Activated T-helper 2 cell treated with anti-CD3 and anti-CD28 coated beads, Interferon-gamma antibody, Interleukin-2, Interleukin-4, amounts not matched to agents 10 μg/mL and 5 μg/mL and 100 μg/mL, durations not matched to agents 14 hours and 24 hours and 36 hours (primary cell): ENCODE measurements at places on chromosomes 12 and 14. TPM values are rescaled to one million over a fixed set of nuclear protein-coding genes. Genes with fewer than 3 reads are reported as not detected.

DNA sequence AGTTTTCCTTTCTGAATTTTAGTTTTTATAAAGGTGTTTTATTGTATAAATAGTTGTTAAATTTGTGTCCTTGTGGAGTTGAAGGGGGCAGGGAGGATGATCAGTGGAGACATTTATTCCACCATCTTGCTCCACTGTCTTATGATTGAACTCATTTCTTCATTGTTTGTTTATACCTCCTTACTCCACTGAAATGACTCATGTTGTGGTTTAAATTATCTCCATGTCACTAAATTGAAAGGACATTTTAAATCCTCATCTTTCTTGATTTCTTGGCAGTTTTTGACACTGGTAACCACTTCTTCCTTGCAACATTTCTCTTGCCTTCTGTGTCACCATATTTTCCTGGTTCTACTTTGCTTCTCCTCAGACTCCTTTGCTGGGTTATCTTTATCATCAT lies 23.6 kb upstream of the FERMT2 start:
- peaks cover 15% of the 10 kb centered on the region for H3K27me3 ChIP-seq
- no peak overlapping the region for H3K27ac ChIP-seq
- H3K4me1 ChIP-seq = no peaks in the 10 kb centered on the region
- no peak overlapping the region for H3K4me3 ChIP-seq
- no peaks in the 10 kb centered on the region for H3K36me3 ChIP-seq

DNA sequence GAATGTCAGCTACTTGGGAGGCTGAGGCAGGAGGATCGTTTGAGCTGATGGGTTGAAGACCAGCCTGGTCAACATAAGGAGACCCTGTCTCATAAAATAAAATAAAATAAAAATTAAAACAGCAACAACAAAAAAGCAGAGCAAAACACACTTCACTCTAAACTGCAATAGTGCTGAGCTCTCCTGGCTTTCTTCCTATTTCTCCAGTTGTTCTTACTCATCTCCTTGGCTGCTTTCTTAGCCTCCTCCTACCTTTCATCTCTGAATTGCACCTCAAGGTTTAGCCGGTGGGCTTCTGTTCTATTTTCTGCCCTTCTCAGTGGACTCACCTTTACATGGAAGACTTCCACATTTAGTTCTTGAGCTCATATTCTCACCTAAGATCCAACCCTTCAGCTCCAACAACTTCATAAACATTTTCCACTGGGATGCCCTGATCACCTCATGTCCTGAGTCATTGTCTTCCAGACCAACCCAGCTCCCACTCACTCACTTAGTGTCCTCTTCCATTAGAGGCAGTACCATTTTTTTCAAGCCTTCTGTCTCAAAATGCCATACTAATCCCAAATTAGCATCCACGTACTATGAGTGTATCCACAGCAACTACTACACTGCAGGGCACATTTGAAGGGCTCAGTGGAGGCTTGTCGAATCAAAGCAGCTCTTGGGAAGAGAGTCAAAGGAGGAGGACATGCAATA lies 41.2 kb upstream of the TMED10 start:
- H3K27ac ChIP-seq = no peak overlapping the region
- peaks cover 24% of the 10 kb centered on the region for H3K27me3 ChIP-seq
- no peaks in the 10 kb centered on the region for H3K36me3 ChIP-seq
- no peak overlapping the region for H3K4me3 ChIP-seq

DNA sequence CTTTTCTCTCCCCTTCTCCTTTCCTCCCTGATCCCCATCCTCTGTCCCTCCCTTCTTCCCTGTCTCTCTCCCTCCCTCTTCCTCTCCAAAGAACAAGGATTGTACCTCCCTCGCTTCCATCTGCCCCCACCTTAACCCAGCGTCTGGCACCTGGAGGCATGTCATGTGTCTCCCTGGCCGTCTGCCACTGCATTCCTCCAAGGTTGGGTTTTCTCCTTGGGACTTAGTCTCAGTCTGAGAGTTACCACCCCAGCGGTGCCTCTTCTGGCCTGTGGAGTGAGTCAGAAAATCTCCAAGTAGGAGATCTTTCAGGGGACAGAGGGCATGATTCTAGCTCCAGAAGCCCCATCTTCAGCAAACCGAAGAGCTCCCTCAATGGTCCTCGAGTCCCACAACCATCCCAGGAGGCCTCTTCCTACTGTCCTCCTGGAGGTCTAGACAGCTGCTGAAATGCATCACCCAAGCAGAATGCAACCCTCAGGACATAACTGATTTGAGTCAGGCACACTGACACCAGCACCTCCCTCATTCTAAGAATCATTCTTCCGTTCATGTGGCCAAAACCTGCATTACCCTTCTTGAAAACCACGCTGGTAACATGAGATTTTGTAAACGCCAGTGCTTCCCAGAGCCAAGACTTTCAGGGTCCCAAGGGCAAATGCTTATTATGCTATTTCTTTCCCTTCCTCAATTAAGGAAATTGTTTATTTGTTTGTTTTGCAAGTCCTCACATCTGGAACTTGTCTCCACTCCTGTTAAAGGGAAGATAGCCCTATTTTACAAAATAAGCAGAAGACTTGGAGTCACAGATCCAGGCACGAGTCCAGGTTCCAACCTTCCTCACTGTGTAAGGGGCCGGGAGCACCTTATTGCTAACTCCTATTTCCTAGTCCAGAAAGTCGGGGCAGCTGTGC lies 463.2 kb downstream of the BCL11B start:
- H3K27ac ChIP-seq = no peak overlapping the region
- no peaks in the 10 kb centered on the region for H3K4me1 ChIP-seq

DNA sequence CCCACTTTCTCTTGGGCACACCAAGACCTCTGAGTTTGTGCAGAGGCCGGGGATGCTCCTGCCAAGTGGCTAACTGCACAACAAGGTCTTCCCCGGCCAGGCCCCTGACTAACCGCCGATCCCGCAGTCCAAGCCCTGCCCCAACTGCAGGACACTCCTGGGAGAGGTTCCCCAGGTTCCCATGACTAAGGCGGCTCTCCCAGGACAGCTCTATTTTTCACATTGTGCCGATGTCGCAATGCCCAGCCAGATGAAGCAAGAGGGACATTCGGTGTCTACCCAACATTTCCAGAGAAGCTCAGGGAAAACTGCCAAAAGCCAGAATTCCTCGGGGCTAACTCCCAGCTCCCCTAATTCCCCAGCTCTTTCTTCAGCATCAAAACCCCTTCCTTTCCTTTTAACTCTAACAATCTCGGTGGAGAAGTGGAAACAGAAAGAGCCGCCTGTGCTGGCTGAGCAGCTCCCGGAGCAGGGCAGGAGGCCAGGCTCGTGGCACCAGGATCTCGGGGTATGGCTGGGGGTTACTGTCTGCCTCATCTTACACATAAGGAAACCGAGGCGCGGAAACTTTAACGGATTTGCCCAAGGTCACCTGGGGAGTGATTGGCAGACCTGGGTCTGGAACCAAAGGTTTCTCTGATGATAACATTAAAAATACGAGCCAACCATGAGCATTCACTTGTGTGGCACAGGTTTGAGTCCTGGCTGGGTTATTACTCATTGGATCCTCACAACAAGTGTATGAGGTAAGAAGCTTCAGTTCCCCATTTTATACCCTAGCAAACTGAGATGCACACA lies 318.2 kb downstream of the BCL11B start:
- H3K27ac ChIP-seq = no peak overlapping the region
- H3K4me3 ChIP-seq = no peak overlapping the region
- no peaks in the 10 kb centered on the region for H3K36me3 ChIP-seq
- H3K27me3 ChIP-seq = no peaks in the 10 kb centered on the region
- peaks cover 8% of the 10 kb centered on the region for H3K4me1 ChIP-seq
- DNase-seq = no peak

DNA sequence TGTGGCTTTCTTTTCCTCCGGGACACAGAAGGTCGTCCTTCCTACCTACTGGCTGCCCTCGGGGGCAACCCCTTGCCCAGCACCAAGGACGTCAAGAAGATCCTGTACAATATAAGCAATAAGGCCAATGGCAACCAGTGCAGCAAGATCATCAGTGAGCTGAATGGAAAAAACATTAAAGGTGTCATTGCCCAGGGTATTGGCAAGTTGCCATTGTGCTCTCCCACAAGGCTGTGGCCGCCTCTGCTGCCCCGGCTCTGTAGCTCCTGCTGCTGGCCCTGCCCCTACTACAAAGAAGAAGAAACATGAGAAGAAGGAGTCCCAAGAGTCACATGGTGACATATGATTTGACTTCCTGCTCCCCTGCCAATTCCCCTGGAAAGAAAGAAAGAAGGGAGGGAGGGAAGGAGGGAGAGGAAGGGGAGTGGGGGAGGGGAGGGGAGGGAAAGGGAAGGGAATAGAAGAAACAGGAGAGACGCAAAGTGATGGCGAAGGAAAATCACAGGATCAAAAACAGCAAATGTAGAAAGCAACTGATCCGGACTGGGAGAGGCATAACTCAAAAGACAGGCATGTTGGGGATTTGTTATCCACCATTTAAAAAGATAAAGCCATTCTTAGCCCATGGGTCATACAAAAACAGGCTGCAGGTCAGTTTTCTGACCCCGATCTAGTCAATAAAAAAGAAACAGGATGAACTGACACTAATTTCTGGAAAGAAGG lies 61.3 kb upstream of the RESF1 start:
- peaks cover 31% of the 10 kb centered on the region for H3K4me1 ChIP-seq
- no peak overlapping the region for H3K4me3 ChIP-seq
- DNase-seq = no peak
- H3K27ac ChIP-seq = peak overlapping the region; percentile 60
- no peaks in the 10 kb centered on the region for H3K27me3 ChIP-seq
- H3K36me3 ChIP-seq = peaks cover 61% of the 10 kb centered on the region

- peaks cover 6% of the 10 kb centered on the region for H3K27me3 ChIP-seq
- no peak overlapping the region for H3K4me3 ChIP-seq
- no peaks in the 10 kb centered on the region for H3K36me3 ChIP-seq
- H3K27ac ChIP-seq = peak overlapping the region; percentile 12
- peaks cover 11% of the 10 kb centered on the region for H3K4me1 ChIP-seq
- DNase-seq = no peak
Observed at GRCh38 chr12:52662093-52662917, 10.3 kb upstream of the KRT2 start.

CELA1 gene
- total RNA-seq = not detected in 2 replicates

- H3K4me3 ChIP-seq = no peak overlapping the region
- H3K36me3 ChIP-seq = no peaks in the 10 kb centered on the region
Observed at GRCh38 chr14:39998114-39998513, 565.9 kb upstream of the FBXO33 start.

DNA sequence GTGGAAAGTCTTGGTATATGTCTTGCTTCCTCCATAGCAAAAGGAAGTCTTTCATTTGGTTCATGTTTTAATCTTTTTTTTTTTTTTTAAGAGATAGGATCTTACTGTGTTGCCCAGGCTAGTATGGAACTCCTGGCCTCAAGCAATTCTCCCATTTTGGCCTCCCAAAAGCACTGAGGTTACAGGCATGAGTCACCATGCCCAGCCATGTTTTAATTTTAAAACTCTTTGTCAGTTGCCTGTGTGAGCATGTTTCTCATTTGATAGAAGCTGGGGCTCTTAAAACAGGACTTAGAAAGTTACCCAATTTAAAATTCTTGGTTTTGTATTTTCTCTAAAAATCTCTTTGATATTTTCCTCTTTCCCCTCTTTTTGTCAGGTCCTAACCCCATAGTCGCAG lies 45.0 kb upstream of the REP15 start:
- peaks cover 16% of the 10 kb centered on the region for H3K4me1 ChIP-seq
- no peaks in the 10 kb centered on the region for H3K27me3 ChIP-seq
- H3K27ac ChIP-seq = no peak overlapping the region
- no peak overlapping the region for H3K4me3 ChIP-seq

ERP27 gene
- total RNA-seq = 3.2 and 4.7 TPM in 2 replicates

- H3K4me1 ChIP-seq = no peaks in the 10 kb centered on the region
- no peak overlapping the region for H3K27ac ChIP-seq
- peaks cover 6% of the 10 kb centered on the region for H3K27me3 ChIP-seq
- no peak overlapping the region for H3K4me3 ChIP-seq
Observed at GRCh38 chr12:110807640-110808039, 39.1 kb upstream of the CCDC63 start.

DNA sequence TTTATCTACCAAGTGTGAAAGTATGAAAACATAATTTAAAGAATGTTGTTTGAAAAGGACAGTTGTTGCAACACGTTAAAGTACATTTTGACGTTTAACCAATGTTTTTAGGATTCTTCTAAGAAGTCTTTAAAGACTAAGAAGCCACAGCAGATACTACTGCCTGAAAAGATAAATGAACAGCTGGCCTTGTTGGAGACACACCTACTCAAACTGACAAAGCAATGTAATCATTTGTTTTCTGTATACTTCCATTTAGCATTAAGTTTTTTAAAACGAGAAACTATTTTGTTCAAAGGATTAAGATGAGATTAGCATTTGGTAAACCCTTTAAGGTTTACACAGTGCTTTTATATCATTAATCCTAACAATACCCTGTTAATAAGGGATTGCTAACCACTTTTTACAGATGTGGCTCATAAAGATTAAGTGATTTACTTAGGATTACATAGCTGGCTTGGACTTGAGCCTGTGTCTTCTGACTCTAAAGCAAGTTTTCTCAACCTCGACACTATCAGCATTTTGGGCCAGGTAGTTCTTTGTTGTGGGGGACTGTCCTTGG lies 134.4 kb downstream of the CFAP54 start:
- H3K4me3 ChIP-seq = no peak overlapping the region
- H3K27me3 ChIP-seq = peaks cover 4% of the 10 kb centered on the region
- H3K4me1 ChIP-seq = no peaks in the 10 kb centered on the region

DNA sequence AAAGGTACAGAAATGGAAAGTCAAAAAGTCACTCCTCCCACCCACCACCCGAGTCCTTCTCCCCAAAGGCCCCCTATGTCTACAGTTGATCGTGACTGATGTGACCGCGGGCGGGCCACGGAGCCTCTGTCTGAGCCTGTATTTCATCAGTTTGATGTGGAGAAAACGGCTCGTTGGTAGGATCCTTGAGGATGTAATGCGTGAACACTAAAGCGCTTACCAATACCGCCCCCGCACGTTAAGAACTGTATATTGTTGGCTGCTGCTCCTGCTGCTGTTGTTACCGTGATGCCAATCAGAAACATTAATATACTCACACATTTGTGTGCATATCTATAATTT lies 24.6 kb upstream of the UBC start:
- no peaks in the 10 kb centered on the region for H3K27me3 ChIP-seq
- H3K36me3 ChIP-seq = peaks cover 11% of the 10 kb centered on the region
- peaks cover 16% of the 10 kb centered on the region for H3K4me1 ChIP-seq
- no peak overlapping the region for H3K4me3 ChIP-seq

EFS gene
- total RNA-seq = not detected in 2 replicates

TMEM30B gene
- 0.46 and 0.66 TPM in 2 replicates for total RNA-seq

TRPV4 gene
- total RNA-seq = not detected in 2 replicates

DNA sequence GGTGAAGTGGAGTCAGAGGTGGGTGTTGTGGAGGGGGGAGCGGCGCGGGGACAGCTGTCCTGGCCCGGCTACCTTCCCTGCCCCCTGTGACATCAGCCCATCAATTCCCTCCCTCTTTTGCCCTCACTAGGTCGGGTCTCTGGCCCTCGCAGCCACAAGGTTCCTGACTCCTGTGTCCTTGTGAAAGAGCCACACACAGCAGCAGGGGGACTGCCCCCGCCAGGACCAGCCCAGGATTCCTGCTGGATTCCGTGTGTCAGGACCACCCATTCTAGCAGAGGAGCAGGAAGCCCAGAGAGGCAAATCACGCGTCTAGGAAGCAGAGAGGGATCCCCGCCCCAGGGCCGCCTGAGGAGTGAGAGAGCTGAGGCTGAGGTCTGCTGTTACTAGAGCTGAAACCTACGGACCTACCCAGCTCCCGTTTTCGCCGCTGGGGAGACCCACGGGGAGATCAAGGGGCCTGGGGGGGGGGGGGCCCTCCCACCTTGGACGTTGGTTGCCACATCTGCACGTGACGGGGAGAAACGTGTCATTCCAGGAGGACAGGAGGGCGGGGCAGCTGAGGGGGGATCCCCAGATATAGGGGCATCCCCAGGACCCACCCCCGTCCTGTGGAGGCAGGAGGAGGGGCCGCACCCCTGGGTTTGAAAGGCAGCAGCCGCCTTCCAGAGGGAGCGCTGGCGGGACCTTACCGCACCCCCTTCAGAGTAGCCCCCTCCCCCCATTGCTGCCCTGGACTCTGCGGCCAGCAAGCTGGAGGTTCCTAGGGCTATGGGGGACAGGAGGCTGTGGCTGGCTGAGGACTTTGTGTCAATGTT lies 12.5 kb upstream of the INF2 start:
- H3K27ac ChIP-seq = peak overlapping the region; percentile 26
- H3K27me3 ChIP-seq = peaks cover 5% of the 10 kb centered on the region
- peaks cover 10% of the 10 kb centered on the region for H3K4me1 ChIP-seq
- DNase-seq = no peak
- peak overlapping the region; percentile 33 for H3K4me3 ChIP-seq
